SK-N-DZ (cell line): ENCODE measurements at places on chromosomes 4 and X.

GRCh38 chr4:152941411-152941810 is 5.3 kb downstream of the FHDC1 start:
- no peak for DNase-seq

DNA sequence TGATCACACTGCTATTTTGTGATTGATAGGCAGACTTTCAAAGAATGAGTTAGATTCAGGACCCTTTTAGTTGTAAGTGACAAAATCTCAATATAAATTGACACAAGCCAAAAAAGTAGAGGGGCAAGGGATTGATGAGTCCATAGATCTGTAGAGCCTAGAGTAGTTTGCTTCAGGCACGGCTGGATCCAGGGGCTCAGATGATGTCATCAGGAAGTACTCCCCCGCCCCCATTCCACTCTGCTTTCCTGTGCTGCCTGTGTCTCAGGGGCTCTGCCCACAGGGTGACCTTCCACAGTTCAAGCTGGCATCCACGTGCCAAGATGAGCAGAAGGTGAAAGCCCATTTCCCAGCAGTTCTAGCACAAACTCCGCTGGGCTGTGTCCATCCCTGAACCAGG is 13.6 kb downstream of the WFS1 start:
- DNase-seq, result no peak

- DNase-seq, result peak; percentile 33
Observed at GRCh38 chr4:38145033-38145678, 185.0 kb downstream of the PTTG2 start.

DNA sequence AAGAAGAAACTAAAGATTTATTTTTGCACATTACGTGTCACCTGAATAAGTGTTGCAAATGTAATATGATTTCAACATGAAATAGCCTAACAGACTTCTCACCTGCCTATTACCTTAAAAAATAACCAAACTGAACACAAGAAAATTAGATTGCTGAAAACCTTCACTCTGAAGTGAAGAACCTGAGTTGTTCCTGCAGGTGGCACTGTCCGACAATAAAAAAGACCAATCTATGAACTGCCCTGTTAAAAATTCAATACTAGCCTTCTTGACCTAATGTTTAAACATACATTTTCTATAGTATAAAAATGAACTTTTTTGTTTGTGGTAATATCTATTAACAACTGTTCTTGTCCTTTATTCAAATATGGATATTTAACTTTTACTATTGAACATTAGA is 69.2 kb upstream of the PNPLA4 start:
- DNase-seq, result peak; percentile 42

DNA sequence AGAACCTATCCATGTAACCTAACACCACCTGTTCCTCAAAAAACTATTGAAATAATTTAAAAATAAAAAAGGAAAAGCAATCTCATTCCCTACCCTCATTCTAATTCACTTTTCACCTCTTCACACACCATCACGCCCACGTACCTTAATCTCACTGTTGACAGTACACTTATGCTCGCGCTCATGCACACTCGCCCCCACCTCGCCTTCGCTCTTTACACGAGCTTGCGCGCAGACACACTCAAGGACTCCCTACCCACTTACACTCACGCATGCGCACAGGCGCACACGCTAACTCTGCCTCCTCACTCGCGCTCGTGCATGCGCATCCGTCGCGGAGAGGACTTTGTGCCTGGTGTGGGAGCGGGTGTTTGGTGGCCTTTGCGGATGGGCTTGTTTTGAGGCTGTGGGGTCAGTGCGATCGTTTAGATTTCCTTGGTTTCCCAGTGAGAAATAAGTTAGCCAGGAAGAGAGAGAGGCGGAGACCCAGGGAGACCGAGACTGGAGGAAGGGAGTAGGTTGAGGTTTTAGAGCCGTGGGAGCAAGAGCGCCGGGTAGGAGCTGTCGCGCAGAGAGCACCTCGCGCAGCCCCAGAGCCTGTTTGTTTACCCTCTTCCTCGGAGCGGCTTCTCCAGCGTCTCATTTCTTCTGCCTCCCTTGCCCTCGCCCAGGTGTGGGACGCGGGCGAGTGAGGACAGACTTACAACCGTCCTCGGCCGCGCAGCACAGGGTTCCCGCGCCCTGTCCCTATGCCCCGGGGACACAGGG is 8.1 kb upstream of the GSX2 start:
- DNase-seq, result peak; percentile 74

DNA sequence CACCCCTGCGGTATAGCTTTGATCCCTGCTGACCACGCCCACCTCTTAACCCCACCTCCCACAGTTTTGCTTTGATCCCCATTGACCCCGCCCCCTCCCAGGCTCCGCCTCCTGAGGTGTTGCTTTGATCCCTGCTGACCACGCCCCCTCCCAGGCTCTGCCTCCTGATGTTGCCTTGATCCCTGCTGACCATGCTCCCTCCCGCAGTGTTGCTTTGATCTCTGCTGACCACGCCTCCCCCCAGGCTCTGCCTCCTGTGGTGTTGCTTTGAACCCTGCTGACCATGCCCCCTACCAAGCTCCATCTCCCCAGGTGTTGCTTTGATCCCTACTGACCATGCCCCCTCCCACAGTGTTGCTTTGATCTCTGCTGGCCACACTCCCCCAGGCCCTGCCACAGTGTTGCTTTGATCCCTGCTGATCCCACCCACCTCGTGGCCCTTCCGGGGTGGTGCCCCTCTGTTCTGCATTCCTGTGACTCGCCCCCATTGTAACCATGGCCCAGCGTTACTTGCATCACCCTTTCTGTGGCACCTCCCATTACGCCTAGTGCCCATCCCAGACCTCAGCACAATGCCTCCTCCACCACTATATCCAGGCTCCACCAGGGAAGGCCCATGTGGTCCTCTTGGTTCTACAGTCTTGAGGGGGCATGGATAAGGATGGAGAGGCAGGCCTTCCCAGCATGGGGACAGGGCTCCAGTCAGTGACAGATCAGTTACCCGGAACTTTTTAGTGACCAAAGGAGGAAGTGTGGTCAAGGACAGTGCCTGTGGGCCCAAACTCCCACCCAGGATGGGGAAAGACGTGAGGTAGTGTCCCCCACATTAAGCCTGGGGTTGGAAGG is 70.8 kb downstream of the ADRA2C start:
- DNase-seq, result peak; percentile 3

DNA sequence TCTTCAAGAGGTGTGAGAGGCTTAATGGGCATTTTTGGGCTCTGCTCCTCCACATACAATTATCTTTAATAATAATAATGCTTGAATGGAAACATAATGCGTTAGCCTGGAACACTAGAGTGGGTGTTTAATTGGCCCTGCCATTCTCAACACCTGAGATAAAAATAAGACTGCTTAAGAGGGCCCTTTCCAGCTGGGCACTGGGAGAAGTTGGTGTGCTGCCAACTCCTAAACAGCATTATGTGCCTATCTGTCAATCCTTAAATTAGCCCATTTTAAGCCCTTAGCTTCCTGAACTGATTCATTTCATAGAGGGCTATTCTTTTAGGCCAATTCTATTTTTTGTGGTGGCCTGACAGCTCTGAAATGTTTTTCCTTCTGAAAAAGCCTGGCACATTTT is 211.1 kb upstream of the ZIC3 start:
- no peak for DNase-seq

DNA sequence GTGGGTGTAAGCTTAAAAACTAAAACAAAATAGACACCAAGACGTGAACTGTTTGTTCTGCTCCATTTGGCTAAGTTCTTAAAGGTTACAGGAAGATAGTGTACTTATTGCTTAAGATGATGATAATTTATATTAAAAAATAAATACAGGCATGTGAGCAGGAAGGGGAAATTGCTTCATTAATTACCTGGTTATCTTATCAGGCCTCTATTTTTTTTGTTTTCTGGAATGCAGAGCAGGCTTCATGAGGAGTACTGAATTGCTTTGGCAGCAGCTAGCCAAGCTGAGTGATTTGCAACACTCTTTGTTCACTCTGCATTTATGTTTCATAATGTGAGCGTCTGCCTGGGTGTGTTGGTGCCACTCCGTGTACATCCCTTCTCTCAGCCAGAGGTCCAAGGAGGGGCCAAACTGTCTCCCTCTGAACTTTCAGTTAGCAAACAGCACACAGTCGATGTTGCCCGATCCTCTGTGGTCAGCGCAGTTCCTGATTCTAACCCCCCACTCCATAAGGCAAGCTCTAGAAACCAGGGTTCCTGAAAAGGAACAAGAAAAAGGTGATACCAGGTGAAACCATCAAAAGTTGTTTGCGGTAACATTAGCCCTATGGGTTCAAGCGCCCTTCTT is 348.2 kb downstream of the SPRY1 start:
- no peak for DNase-seq
